ENCODE measurements at places on chromosomes 3 and 15.

GRCh38 chr15:74618841-74619596, 3.4 kb downstream of the CLK3 start:
- no peak for DNase-seq

DNA sequence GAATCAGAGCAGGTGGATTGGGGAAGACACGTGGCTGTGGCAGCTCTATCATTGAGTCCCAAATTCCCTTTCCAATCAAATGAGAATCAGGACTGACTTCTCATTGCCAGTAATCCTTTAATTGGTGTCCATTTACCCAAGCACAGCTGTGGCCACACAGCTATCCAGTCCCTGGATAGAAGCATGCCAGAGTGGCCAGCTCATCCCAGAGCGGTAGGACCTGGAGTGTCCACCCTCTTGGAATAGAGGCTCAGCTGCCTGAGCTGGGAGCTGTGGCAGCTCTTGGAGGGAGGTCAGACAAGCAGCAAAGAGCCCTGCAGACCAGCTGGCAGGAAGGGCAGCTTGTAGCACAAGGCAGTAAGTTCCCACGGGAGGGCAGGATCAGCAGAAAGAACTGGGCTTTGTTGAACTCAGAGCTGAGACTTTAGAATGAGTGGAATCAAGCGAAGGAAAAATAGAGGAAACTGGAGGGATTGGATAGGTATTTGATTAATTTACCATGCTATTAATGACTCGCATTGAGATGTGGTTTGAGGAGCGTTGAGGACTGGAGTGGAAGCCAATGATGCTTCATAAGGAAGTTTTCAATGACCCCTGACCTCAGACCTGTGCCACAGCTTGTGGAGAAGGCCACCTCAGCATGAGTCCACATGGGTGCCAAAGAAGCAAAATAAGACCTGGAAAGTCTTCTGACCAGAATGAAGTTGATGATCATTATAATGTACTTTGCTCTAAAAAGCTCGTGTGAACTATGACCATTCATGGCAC, 6.9 kb upstream of the ALPK3 start:
- no peak for DNase-seq

DNA sequence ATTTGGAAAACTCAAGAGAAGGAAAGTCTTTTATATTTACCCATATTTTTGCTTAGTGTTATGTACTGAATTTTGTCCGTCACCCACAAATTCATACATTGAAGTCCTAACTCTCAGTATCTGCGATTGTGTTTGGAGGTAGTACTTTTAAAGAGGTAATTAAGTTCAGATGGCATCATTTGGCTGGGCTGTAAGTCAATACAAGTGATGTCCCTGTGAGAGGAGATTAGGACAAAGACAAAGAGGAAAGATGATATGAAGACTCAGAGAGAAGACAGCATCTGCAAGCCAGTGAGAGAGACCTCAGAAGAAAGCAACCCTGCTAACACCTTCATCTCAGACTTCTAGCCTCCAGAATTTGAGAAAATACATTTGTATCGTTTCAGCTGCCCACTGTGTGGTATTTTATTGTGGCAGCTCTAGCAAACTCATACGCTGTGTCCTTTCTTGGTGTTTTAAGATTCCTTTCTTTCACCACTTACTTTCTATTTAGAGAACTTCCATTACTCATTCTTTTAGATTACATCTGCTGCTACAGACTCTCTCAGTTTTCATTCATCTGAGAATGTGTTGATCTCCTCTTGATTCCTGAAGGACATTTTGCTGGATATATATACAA, 17.0 kb downstream of the LRCH3 start:
- no peak for DNase-seq

DNA sequence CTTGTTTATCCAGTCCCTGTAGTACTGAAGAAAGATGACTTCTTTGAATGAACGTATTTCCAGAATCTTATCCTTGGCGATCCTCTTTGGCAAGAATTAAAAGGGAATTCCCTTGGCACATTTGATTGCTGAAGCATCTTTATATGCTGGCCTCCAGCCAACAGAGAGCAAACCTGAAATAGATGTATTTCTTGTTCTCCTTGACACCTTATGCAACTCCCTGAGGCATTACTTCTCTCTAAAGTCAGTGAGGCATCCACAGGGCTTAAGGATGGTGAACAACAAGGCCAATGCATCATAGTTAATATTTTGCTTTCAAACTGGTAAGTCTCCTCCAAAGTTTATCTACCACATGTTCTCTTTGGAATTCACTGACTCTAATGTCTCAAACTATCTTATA, 450.9 kb upstream of the THRB start:
- DNase-seq = no peak

DNA sequence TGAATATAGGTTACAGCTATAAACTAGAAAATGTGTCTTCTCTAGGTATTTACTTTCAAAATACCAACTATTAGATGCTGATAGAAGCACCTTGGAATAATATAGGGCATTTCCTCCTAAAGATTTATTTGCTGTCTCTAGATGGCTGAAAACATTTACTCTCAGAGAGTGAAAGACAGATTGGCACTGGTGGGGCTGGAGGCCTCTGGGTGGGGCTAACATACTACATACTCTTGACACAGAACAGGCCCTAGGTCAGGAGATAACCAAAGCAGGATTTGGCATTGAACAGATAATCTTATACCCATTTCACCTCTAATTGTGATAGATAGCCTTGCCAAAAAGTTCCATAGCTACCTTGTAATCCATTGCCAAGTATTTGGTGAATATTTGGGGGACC, 253.3 kb upstream of the TBC1D5 start:
- no peak for DNase-seq

DNA sequence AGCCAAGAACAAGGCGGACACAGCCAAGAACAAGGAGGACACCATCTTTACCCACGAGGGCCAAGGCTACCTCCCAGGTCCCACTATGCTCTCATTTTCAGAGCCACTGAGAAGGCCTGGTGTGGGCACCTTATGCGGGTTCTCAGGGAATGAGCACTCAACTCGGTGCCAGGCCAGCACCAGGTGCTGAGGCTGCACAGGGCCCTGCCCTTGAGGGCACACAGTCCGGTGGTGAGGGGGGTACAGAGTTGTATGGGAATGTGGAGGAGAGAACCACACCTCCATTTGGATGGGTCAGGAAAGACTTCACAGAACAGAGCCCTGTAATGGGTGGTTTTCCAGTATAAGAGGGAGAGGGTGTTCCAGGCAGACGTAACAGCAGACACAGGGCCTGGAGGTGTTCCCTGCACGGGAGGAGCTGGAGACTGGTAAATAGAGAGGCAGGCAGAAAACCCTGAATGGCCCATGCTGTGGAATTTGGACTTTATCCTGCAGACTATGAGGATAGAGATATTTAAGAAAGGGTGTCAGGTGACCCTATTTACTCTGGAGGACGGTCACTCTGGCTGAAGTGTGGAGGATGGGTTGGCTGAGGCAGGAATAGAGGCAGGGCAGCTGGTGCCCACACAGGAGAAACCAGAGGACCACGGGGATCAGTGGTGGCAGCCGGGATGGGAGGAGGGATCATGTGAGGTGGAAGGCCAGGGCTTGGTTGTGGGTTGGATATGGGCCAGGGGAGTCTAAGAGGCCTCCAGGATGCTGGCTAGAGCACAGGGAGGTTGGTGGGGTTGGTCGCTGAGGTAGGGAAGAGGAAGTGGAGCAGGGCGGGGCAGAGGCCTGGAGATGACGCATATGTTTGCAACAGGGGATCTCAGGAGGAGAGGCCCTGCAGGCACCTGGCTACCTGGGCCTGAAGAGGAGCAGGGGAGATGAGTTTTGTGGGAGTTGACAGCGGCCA, 34.6 kb downstream of the CRABP1 start:
- DNase-seq = no peak

DNA sequence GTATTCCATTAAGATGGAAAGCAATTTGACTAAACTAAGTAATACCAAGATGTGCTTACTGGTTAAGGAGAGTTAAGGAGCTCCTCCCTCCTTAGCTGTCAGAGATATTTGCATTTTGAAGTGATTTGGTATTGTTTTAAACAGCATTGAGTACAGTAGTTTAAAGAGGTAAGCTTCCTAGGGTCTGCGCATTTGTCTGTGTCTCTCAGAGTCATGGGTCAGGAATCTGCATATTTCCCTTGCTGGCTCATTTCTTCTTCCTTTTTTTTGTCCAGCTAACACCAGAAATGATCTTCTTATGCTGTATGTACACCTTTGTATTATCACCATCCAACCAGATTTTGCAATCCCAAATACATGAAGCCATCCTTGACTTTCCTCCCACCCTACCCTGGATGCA, 163.0 kb upstream of the BFSP2 start:
- DNase-seq = no peak

DNA sequence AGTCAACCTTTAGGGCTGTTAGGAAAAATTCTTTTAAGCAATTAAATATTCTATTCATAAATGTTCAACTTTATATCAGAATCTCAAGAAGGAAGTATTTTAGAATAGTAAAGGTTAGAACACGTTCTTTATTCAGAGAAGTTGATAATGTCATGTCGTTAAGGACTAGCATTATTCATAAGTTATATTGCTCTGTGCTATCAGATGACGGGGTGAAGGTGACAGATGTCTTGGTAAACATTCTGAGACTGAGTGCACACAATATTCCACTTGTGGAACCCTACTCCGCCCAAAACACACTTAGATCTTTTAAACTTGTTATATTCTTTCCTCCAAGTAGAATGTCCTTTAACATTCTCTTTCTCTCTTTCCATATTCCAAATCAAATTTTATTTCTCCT, 7.9 kb downstream of the AP4E1 start:
- DNase-seq = no peak

GRCh38 chr3:165128544-165128943, 50.2 kb upstream of the SI start:
- no peak for DNase-seq

DNA sequence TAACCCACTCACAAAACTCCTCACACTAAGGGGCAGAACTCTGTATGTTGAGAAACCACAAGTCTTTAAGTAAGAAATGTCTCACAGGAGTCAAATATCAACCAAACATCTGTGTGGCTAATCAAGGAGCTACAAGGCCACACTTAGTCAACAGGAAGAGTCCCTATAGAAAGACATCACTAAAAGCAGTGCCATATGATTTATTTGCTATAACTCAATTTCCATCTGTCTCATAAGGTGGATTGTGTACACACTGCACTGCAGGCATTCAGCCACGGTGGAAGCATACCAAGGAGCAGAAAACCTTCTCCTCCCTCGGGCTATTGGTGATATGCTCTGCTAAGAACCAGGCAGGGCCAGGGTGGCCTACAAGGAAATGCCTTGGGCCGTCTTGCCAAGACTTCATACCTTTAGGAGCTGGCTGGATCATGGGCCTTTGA, 197.6 kb upstream of the CFAP20DC start:
- DNase-seq = no peak
